ENCODE measurements at places on chromosomes 13 and 19.

GRCh38 chr13:50524560-50524959 lies 318.9 kb downstream of the DLEU7 start:
- H3K27ac ChIP-seq, result no peak overlapping the region
- H3K4me1 ChIP-seq, result peaks cover 54% of the 10 kb centered on the region
- H3K27me3 ChIP-seq, result no peaks in the 10 kb centered on the region
- no peak for DNase-seq

GRCh38 chr19:20969498-20969897 lies 46.4 kb downstream of the ZNF85 start:
- DNase-seq, result no peak
- no peaks in the 10 kb centered on the region for H3K4me1 ChIP-seq
- H3K4me3 ChIP-seq, result no peak overlapping the region
- H3K36me3 ChIP-seq, result no peaks in the 10 kb centered on the region

GRCh38 chr13:77896536-77896935 lies 22.1 kb downstream of the EDNRB start:
- no peaks in the 10 kb centered on the region for H3K4me1 ChIP-seq
- no peak overlapping the region for H3K27ac ChIP-seq
- no peak for DNase-seq
- H3K4me3 ChIP-seq, result no peak overlapping the region
- no peaks in the 10 kb centered on the region for H3K36me3 ChIP-seq

GRCh38 chr13:44013758-44014291 lies 134.1 kb downstream of the LACC1 start:
- no peaks in the 10 kb centered on the region for H3K4me1 ChIP-seq
- H3K27ac ChIP-seq, result no peak overlapping the region
- no peaks in the 10 kb centered on the region for H3K36me3 ChIP-seq
- no peaks in the 10 kb centered on the region for H3K27me3 ChIP-seq
- DNase-seq, result no peak
- no peak overlapping the region for H3K4me3 ChIP-seq
